ENCODE measurements at places on chromosomes 2 and 18. TPM values are rescaled to one million over a fixed set of nuclear protein-coding genes. Genes with fewer than 3 reads are reported as not detected.

GRCh38 chr18:11274144-11274794 is 124.9 kb upstream of the PIEZO2 start:
- DNase-seq, result no peak

DNA sequence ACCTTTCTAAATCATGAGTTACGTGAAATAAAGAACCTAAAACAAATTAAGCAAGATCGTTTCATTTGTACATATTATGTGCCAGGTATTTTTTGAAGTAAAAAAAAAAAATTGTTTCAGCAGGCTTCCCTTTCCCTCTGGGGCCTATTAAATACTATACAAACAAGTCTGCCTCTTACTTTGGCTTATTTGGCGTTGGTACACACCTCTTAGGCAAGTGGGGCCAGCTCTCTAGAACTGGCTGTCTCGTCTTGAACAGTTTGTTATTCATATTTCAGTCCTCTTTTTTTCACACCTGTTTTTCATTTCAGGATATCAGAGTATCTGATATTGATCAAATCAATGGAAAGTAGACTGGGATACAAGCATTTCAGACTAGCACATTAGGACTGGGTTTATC is 27.4 kb upstream of the PPP3R1 start:
- no peak for DNase-seq

GRCh38 chr2:12715258-12716031 is 1.3 kb upstream of the TRIB2 start:
- no peak for DNase-seq

- peak; percentile 98 for DNase-seq
Observed at GRCh38 chr18:12948050-12948804, 416 bp downstream of the SEH1L start.

DCDC2C gene
- total RNA-seq, result 1.7 TPM

VIT gene
- total RNA-seq, result 3.9 TPM

IL36B gene
- total RNA-seq, result 2.4 TPM

TSPYL6 gene
- 0.24 TPM for total RNA-seq

All from umbilical cord (tissue), 2 donors.